ENCODE measurements at places on chromosomes 6 and 20.

GRCh38 chr6:11755725-11756124 is 22.9 kb downstream of the ADTRP start:
- no peak for DNase-seq

DNA sequence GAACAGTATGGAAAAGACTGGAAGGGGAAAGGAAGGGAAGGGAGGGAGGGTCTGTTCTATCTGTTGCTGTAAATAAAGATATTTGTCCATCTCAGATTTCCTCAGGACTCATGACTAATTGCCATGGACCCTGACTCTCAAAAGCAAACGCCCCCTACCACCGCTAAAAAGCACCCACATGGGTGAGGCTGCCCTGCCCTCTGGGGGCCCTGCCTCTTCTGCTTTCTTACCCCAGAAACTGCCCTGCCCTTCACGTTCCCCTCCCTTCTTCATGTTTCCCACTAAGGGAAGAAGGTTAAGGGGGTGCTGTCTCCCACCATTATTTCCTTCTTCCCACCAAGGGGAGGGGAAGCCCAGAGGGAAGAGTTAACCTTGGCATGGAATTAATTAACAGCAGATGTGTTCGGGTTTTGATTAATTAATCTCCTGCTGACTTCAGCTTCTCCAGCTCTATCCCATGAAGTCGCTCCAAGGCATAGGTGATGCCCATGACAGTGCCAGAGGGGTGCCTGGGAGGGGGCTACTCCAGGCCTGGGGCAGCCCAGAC is 16.0 kb downstream of the MDFI start:
- no peak for DNase-seq

DNA sequence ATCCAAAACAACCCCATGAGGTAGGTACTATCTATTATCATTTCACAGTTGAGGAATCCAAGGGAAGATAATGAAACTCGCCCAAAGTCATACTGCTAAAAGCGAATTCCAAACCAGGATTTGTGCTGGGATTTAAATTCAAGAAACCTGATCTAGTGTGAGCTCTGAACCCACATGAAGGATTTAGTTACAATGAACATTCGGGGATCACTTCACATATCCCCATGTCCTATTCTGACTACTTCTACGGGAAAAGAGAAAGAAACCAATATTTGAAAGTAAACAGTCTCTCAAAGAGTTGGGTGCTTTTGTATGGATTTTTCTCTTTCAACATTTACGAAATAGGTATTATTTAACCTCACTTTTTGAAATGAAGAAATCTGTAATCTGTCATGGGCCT is 12.9 kb downstream of the RANBP9 start:
- DNase-seq, result no peak

DNA sequence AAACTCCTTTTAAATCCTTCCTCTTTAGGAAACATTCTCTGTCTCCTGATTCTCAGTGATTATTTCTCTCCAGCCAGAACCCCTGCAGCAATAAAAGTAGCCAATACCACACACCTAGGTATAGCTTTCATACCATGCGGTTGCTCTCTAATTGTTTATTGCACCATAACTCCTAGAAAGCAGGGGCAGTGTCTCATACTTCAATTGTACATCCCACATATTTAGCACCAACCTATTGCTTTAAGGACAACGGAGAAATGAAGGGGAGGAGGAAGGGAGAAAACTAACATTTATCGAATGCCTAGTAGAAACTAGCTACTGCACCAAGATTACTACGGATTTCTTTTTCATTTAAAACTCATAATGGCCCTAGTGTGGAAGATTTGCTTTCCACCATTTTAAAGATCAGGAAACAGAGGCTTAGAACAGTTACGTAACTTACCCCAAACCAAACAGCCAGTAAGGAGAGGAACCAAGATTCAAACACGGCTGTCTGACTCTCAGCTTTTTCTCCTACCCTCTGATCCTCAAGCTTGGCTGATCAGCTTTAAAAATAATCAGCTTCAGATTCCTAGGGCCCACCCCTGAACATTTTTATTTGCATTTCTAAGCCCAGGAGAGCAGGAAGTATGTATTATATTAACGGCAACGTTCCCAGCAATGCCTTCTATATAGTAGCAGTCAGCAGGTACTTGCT is 43.4 kb upstream of the ATXN1 start:
- no peak for DNase-seq

GRCh38 chr6:1705183-1705582 is 95.5 kb downstream of the FOXC1 start:
- DNase-seq, result no peak

GRCh38 chr20:55211481-55211880 is 736.1 kb downstream of the DOK5 start:
- no peak for DNase-seq

- DNase-seq, result no peak
Measured at GRCh38 chr6:16651871-16652270, 109.4 kb downstream of the ATXN1 start.

DNA sequence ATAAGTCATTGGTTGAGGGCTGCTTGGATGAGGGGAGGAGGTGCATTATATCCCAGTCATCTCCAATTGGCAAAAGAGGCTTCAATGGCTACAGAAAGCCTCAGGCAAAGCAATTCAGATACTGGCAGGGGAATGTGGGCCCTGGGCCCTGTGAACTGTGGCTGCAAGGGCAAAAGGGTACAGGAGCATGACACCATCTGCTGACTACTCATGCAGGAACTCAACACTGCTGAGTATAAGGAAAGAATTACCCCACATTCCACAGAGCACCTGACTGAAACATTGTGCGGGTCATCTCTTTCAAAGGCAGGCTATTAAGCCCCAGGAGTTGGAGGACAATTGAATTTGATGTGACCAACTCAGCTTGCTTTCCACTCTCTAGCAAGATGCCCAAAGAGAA is 92.1 kb upstream of the SPTLC3 start:
- DNase-seq, result no peak

GRCh38 chr6:167401525-167402194 is 76.8 kb downstream of the TTLL2 start:
- DNase-seq, result no peak

DNA sequence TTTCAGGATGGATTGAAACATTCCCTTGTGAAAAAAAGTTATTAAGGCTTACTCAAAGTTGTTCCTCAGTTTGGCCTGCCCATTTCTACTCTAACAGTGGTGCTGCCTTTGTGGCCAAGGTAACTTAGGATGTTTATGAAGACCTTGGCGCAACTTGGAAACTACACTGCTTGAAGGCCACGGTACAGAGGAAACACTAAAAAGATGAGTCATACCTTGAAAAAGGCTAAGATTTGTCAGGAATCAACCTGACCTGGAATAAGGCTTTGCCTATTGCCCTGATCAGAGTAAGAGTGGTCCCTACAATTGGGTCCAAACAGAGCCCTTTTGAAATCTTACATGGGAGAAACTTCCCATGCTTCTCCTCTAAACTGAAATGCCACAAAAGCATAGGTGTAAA is 119.9 kb upstream of the MOCS1 start:
- DNase-seq, result no peak

GRCh38 chr6:12622566-12622965 is 94.0 kb upstream of the PHACTR1 start:
- no peak for DNase-seq

Measured in activated CD8-positive, alpha-beta memory T cell treated with anti-CD3 and anti-CD28 coated beads for 1 hour (primary cell).